ENCODE measurements at places on chromosomes 7 and 10.

DNA sequence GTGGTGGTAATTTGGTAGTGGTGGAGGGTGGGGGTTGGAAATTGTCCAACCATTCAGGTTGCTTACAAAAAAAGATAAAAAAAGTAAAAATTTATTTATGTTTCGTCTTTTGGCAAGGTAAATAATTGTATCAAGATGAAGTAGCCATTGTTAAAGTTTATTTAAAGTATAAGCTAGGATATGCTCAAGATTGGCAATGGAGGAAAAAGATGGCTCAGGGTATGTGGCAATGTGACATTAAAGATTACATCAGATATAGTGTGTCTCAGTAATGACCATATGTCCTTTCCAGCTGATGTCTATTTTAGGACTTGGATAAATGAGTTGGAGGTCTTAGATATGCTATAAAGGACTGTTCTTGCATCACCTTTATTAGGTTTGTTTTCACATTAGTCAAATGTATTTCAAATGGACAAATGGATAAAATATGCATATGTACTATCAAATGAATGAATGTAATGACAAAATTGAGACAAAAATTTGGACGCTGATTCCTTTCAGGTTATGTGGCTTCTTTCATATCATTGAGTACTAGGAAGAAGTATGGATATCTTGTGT is 60.9 kb downstream of the ST7 start:
- no peak for DNase-seq

DNA sequence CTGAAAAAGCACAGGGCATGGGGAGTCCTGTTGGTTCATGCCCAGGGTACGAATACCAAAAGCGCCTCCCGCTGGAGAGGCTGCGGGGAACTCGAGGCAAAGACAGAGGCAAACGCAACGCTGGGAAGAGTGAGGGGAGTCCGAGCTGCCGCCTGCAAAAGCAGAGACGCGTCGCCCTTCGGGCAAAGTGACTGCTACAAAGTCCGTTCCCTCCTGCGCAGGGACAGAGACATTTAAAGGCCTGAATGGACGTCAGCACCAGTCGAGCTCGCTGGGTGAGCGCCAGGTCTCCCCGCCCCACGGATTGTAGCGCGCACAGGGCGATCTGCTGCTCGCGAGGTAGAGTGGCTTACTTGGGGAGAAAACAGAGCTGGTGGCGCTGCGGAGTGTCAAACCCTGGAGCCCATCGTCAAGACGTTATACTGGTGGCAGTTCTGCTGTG is 732.8 kb downstream of the ZWINT start:
- no peak for DNase-seq

DNA sequence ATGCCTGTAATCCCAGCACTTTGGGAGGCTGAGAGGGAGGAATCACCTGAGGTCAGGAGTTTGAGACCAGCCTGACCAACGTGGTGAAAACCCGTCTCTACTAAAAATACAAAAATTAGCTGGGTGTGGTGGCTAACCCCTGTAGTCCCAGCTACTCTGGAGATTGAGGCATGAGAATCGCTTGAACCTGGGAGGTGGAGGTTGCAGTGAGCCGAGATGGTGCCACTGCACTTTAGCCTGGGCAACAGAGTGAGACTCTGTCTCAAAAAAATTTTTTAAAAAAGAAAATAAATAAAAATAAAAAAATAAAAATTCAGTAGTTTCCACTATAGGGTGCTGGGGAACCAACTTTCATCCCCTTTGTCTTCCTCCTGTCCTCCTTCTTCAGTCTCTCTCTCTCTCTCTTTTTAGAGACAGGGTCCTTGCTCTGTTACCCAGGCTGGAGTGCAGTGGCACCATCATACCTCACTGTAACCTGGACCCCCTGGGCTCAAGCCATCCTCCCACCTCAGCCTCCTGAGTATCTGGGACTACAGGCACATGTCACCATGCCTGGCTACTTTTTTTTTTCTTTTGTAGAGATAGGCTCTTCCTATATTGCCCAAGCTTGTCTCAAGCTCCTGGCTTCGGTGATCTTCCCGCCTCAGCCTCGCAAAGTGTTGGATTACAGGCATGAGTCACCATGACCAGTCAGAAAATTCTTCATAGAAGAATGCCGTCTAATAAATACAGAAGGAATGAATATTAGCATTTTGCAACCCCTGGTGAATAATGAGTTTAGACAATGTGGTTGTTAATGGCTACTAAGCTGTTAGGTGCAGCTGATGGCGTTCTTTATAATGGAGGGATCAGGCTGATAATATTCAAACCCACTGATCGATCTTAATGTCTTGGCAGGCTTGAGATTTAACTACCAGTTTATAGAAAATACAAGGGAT is 20.6 kb downstream of the RBM20 start:
- no peak for DNase-seq

GRCh38 chr7:54946764-54947163 is 72.1 kb upstream of the EGFR start:
- DNase-seq, result no peak

GRCh38 chr7:17289074-17289645 is 9.3 kb upstream of the AHR start:
- DNase-seq, result no peak
